ENCODE measurements at places on chromosomes 6 and 20. TPM values are rescaled to one million over a fixed set of nuclear protein-coding genes. Genes with fewer than 3 reads are reported as not detected.

CLPSL2 gene
- not detected for total RNA-seq

FNDC11 gene
- total RNA-seq, result 1.4 TPM

SLC35F1 gene
- total RNA-seq, result 1.1 TPM

GATA5 gene
- total RNA-seq, result 8.7 TPM

EYA4 gene
- 0.17 TPM for total RNA-seq

AGER gene
- total RNA-seq, result 11.8 TPM

HLA-B gene
- total RNA-seq, result 1,432 TPM

ILRUN gene
- total RNA-seq, result 89.5 TPM

RIPOR2 gene
- total RNA-seq, result 3.2 TPM

TGM3 gene
- total RNA-seq, result 1.4 TPM

CST2 gene
- total RNA-seq, result not detected

SLC22A7 gene
- total RNA-seq, result 0.37 TPM

CCM2L gene
- 5.6 TPM for total RNA-seq

ZSCAN23 gene
- total RNA-seq, result 3.8 TPM

GMEB2 gene
- total RNA-seq, result 12.1 TPM

LAMA2 gene
- total RNA-seq, result 35.3 TPM

CEP162 gene
- 10.0 TPM for total RNA-seq

PI16 gene
- total RNA-seq, result 16.2 TPM

C20orf202 gene
- 0.66 TPM for total RNA-seq

CST5 gene
- total RNA-seq, result not detected

BTNL2 gene
- not detected for total RNA-seq

HCRTR2 gene
- total RNA-seq, result not detected

TSPO2 gene
- 1.0 TPM for total RNA-seq

IDH3B gene
- 81.0 TPM for total RNA-seq

PIGU gene
- 19.1 TPM for total RNA-seq

GINM1 gene
- total RNA-seq, result 45.0 TPM

SLC9A8 gene
- total RNA-seq, result 9.7 TPM

LINC00237 gene
- not detected for total RNA-seq

BYSL gene
- total RNA-seq, result 9.6 TPM

RIPPLY2 gene
- total RNA-seq, result not detected

PAK5 gene
- total RNA-seq, result 12.5 TPM

SIRPB2 gene
- total RNA-seq, result 3.7 TPM

SLC22A1 gene
- 8.9 TPM for total RNA-seq

GTSF1L gene
- total RNA-seq, result not detected

XRN2 gene
- 48.2 TPM for total RNA-seq

NAA20 gene
- 54.3 TPM for total RNA-seq

PKIB gene
- total RNA-seq, result 5.5 TPM

NRN1 gene
- 6.4 TPM for total RNA-seq

TAGAP gene
- 8.1 TPM for total RNA-seq

PRR3 gene
- total RNA-seq, result 8.0 TPM

COQ3 gene
- total RNA-seq, result 4.3 TPM

BMP6 gene
- total RNA-seq, result 7.3 TPM

STX11 gene
- total RNA-seq, result 2.9 TPM
